Aorta (tissue), 5 donors: ENCODE measurements at places on chromosomes 6 and 20. TPM values are rescaled to one million over a fixed set of nuclear protein-coding genes. Genes with fewer than 3 reads are reported as not detected.
A peak's percentile ranks its signal among the peaks of the same experiment; 100 is the strongest.

GRCh38 chr6:168951217-168951616 lies 302.4 kb downstream of the THBS2 start:
- no peak for DNase-seq
- H3K4me3 ChIP-seq, result no peak overlapping the region
- no peak overlapping the region for H3K27ac ChIP-seq
- H3K4me1 ChIP-seq, result no peaks in the 10 kb centered on the region
- H3K36me3 ChIP-seq, result no peaks in the 10 kb centered on the region

PKHD1 gene
- total RNA-seq, result not detected

PI3 gene
- total RNA-seq, result not detected

CCN6 gene
- total RNA-seq, result not detected

- no peaks in the 10 kb centered on the region for H3K36me3 ChIP-seq
- H3K27ac ChIP-seq, result peak overlapping the region; percentile 36
- no peak overlapping the region for H3K4me3 ChIP-seq
- H3K4me1 ChIP-seq, result peaks cover 4% of the 10 kb centered on the region
- peak; percentile 53 for DNase-seq
- H3K27me3 ChIP-seq, result no peaks in the 10 kb centered on the region
Measured at GRCh38 chr20:47330933-47331708, 25.4 kb downstream of the ZMYND8 start.

- H3K27ac ChIP-seq, result no peak overlapping the region
- no peak overlapping the region for H3K4me3 ChIP-seq
- no peaks in the 10 kb centered on the region for H3K4me1 ChIP-seq
- no peaks in the 10 kb centered on the region for H3K36me3 ChIP-seq
- H3K27me3 ChIP-seq, result no peaks in the 10 kb centered on the region
- DNase-seq, result peak; percentile 31
Measured at GRCh38 chr20:62764156-62764935, 31.9 kb upstream of the MRGBP start.

AGER gene
- 6.4 TPM for total RNA-seq

GRCh38 chr6:121584586-121585369 lies 149.3 kb downstream of the GJA1 start:
- no peak overlapping the region for H3K4me3 ChIP-seq
- H3K4me1 ChIP-seq, result peaks cover 5% of the 10 kb centered on the region
- DNase-seq, result no peak
- no peak overlapping the region for H3K27ac ChIP-seq
- no peaks in the 10 kb centered on the region for H3K27me3 ChIP-seq
- H3K36me3 ChIP-seq, result no peaks in the 10 kb centered on the region

DNA sequence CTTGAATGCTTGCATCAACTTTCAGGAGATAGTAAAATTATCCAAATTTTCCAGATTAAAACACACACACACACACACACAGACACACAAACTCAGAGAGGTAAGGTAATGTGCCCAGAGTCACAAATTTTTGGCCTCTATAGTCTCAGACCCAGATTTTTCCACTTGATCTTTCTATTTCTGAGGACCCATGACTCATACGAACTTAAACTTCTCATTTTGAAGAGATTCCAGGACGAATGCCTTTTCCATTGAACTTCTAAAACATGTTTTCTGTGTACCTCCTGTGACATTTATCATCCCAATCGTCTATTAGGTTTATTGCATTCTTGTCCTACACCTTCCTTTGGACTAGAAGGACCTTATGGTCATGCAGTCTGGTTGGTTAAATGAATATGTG lies 172.9 kb upstream of the COL21A1 start:
- H3K4me3 ChIP-seq, result no peak overlapping the region
- DNase-seq, result no peak
- no peaks in the 10 kb centered on the region for H3K4me1 ChIP-seq

SEL1L2 gene
- 6.3 TPM for total RNA-seq
